ENCODE measurements at places on chromosomes 6 and 20. TPM values are rescaled to one million over a fixed set of nuclear protein-coding genes. Genes with fewer than 3 reads are reported as not detected.

Gene ADAM33
- total RNA-seq = 0.07 TPM

Gene BEND6
- total RNA-seq = 1.2 TPM

Gene GPX5
- total RNA-seq = not detected

Gene IMPG1
- not detected for total RNA-seq

Gene SIRPB1
- not detected for total RNA-seq

Gene ZSCAN9
- total RNA-seq = 11.6 TPM

Gene SPINT3
- total RNA-seq = not detected

Gene VGLL2
- not detected for total RNA-seq

Gene PLAGL2
- total RNA-seq = 2.0 TPM

Gene FRK
- 0.07 TPM for total RNA-seq

Gene PMEPA1
- total RNA-seq = 3.7 TPM

Gene TSHZ2
- not detected for total RNA-seq

Gene ZFAND3
- total RNA-seq = 23.5 TPM

Gene RIPOR2
- not detected for total RNA-seq

Gene SLC17A1
- total RNA-seq = not detected

Gene SSTR4
- total RNA-seq = not detected

Gene TRIM10
- not detected for total RNA-seq

Gene TREM2
- not detected for total RNA-seq

Gene VARS1
- total RNA-seq = 73.2 TPM

Gene ZNF322
- total RNA-seq = 15.6 TPM

Gene PPP1R3G
- total RNA-seq = 0.39 TPM

Gene RAET1L
- total RNA-seq = not detected

Gene POPDC3
- total RNA-seq = 2.4 TPM

Gene PRDM13
- total RNA-seq = not detected

Gene FITM2
- 9.8 TPM for total RNA-seq

Gene SIGLEC1
- not detected for total RNA-seq

Gene SFTA2
- total RNA-seq = not detected

Gene KIF25
- total RNA-seq = not detected
